Trophoblast cell (in vitro differentiated cells and primary cell): ENCODE measurements at places on chromosomes 1 and 21.

- DNase-seq, result no peak
These were observed 1.4 kb downstream of the MAGI3 start for GRCh38 chr1:113391649-113392271.

DNA sequence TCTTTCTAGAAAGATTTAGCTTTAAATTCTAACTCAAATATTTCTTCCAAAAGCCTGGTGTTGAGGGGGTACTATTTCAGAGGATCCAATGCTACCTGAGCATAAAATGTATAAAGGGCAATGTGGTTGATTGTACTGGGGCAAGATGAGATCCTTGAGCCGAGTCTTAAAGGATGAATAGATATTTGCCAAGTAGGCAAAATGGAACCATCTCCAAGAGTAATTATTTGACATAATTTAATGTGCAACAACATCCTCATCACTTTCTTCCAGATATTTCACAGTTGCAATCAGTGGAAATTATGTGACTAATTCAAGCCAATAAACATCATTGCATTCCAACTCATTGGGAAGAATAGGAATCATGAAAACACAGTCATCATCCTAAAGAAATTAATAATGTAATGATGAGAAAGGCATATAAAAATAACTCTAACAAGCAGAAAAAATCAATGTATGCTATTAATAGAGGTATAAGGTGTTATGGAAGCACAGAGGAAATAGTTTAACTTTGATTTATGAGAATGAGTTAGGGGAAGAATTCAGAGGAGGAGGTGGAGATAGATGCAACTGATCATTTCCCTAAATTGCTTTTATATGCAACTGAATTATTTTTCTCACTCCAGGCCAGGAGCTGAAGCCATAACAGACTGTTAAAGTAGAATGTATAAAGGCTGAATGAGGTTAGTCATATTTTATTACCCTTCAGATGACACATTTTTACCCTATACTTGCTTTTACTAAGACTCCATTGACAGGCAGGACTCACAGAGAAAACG, 30.0 kb upstream of the RGS4 start:
- DNase-seq, result no peak

GRCh38 chr1:26828411-26828991, 2.0 kb downstream of the ZDHHC18 start:
- DNase-seq, result no peak

DNA sequence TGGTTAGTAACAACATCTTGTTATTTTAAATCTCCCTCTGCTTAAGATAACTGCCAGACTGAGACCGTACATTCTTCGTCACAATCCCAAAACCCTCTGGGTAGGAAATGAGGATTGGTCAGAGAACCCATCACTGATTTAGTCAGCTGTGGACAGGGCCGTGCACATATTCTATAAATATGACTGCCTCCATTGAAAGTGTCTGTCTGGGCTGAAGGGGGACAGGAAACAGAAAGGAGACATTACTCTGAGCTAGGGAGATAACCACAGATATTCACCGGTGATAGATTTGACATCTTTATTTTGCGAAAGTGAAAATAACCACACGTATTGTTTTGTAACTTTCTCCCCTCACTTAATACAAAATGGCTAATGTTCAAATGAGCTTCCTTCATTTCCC, 36.9 kb upstream of the ST6GALNAC5 start:
- no peak for DNase-seq
